Daoy (cell line): ENCODE measurements at places on chromosomes 2 and 18. TPM values are rescaled to one million over a fixed set of nuclear protein-coding genes. Genes with fewer than 3 reads are reported as not detected.

PTH2R gene
- not detected in 2 replicates for total RNA-seq

NOSTRIN gene
- not detected in 2 replicates for total RNA-seq

MTA3 gene
- total RNA-seq, result 25.9 and 27.5 TPM in 2 replicates

HOXD9 gene
- total RNA-seq, result 2.5 and 3.1 TPM in 2 replicates

XIRP2 gene
- total RNA-seq, result not detected in 2 replicates

SULT1C2 gene
- total RNA-seq, result 1.0 and 7.7 TPM in 2 replicates

TUBA4B gene
- total RNA-seq, result not detected in 2 replicates

DNAH6 gene
- total RNA-seq, result 0.12 and 2.9 TPM in 2 replicates

CD8B2 gene
- total RNA-seq, result not detected in 2 replicates

ANKRD30B gene
- 0.23 TPM in 1 of 2 replicates, not detected in the other for total RNA-seq

CAPN13 gene
- total RNA-seq, result not detected in 2 replicates

C2orf92 gene
- total RNA-seq, result 0.24 and 4.9 TPM in 2 replicates

GAL3ST2 gene
- not detected in 2 replicates for total RNA-seq

SRD5A2 gene
- total RNA-seq, result not detected in 2 replicates

SLC5A7 gene
- not detected in 2 replicates for total RNA-seq

TXNDC2 gene
- 0.06 TPM in 1 of 2 replicates, not detected in the other for total RNA-seq
